ENCODE measurements at places on chromosomes 3 and 15.

- DNase-seq, result no peak
These were observed 46.5 kb downstream of the MSL2 start for GRCh38 chr3:136149667-136150066.

GRCh38 chr3:98741121-98741716 lies 21.9 kb upstream of the ST3GAL6 start:
- no peak for DNase-seq

DNA sequence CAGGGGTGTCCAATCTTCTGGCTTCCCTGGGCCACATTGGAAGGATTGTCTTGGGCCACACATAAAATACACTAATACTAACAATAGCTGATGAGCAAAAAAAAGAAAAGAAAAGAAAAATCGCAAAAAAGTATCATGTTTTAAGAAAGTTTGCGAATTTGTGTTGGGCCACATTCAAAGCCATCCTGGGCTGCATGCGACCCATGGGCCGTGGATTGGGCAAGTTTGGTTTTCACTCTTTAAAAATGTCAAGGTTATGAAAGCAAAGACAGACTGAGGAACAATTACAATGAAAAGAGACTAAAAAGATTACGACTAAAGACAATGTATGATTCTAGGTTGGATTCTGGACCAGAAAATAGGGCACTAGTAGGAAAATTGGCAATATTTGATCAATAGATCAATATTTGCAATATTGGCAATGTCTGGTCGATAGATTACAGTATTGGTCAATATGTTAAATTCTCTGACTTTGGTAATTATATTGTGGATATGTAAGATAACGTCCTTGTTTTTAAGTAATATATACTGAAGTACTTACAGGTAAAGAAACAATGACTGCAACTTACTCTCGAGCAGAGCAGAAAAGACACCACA lies 19.9 kb downstream of the CCNL1 start:
- no peak for DNase-seq

GRCh38 chr3:52290596-52291507 lies 3.2 kb downstream of the GLYCTK start:
- DNase-seq, result no peak

- no peak for DNase-seq
These were observed 149.0 kb downstream of the USP13 start for GRCh38 chr3:179801856-179802255.

DNA sequence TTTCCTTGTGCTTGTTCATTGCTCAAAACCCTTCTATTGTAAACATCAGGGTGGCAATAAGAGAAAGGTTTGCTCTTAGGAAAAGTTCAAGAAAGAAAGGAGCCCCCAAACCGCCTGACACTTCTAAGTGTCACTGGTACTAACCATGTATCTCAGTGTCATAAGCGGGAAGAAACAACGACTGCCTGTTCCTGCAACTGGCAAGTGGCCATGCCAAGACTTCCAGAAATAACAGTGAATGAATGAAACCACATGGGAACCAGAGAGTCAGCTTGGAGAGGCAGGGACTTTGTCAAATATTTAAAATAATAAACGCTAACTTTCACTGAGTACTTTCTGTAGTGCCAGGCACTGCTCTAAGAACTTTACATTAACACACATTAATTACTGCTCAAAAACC lies 1.1 kb downstream of the PLSCR2 start:
- DNase-seq, result no peak

GRCh38 chr3:87006844-87007439 lies 16.0 kb upstream of the VGLL3 start:
- DNase-seq, result no peak

DNA sequence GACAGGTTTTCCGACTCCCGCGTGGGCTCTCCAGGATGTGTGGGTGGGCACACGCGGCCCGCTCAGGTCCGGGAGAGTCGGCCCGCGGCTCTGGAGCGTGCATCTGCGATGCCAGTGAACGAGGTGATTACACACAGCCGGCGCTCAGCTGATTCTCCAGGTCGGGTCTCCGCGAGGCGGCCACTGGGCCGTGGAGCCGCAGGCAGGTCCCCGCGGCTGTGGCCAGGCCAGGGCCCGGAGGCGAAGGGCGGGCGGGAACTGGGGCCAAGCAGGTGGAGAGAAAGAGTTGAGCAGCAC lies 13.2 kb downstream of the PAK6 start:
- DNase-seq, result no peak

GRCh38 chr15:74790080-74790916 lies 8.4 kb downstream of the CSK start:
- no peak for DNase-seq

- no peak for DNase-seq
These were observed 307.3 kb upstream of the RBMS3 start for GRCh38 chr3:28973609-28974008.

- DNase-seq, result no peak
These were observed 246.8 kb upstream of the ROBO1 start for GRCh38 chr3:80014576-80014975.

- DNase-seq, result no peak
These were observed 246.2 kb downstream of the PLCL2 start for GRCh38 chr3:17130956-17131355.
